Left renal pelvis (tissue), 4 donors: ENCODE measurements at places on chromosomes 11 and 22.

- DNase-seq, result no peak
These were observed 8.2 kb upstream of the PRR5 start for GRCh38 chr22:44693756-44694155.

GRCh38 chr22:46054091-46055073 is 77.4 kb upstream of the WNT7B start:
- no peak for DNase-seq

GRCh38 chr11:33268945-33269540 is 11.9 kb downstream of the HIPK3 start:
- no peak for DNase-seq

DNA sequence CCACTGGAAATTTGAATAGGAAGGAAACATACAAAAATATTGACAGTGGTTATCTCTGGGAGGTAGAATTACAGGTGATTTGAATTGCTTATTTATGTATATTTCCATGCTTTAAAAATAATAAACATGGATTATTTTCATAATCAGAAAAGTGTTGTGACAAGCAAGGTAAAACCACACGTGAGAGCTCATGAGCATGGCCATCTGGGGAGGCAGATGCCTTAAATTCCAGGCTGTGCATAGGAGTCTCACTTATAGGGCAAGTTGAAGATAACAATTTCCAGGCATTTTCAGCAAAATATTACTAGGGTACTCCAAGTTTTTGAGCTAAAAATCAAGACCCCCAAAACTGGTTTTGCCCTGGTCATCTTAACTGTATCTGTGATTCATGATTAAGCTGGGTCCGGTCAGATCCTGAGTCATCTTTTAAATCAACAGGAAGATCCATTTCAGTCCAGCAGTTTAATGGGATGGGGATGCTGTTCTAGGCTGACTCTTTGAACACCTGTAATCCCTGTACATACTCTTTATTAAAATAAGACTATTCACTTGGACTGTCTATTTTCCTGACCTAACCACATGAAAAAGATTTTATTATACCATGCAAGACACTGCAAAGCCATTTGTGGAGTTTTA is 115.8 kb upstream of the NARS2 start:
- DNase-seq, result no peak

DNA sequence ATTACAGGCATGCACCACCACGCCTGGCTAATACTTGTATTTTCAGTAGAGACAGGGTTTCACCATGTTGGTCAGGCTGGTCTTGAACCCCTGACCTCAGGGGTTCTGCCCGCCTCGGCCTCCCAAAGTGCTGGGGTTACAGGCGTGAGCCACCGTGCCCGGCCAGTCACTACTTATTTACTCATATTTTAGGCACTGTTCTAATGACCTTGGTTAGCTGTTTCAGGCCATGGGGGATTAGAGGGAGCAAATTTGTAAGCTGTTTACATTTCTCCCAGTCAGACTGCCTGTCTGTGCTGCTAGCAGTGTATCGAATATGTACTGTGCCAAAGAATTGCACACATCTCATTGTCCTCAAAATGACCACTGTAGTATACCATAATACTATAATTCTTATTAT is 32.7 kb upstream of the PACSIN2 start:
- no peak for DNase-seq

GRCh38 chr11:35127619-35128018 is 11.4 kb upstream of the CD44 start:
- DNase-seq, result no peak

DNA sequence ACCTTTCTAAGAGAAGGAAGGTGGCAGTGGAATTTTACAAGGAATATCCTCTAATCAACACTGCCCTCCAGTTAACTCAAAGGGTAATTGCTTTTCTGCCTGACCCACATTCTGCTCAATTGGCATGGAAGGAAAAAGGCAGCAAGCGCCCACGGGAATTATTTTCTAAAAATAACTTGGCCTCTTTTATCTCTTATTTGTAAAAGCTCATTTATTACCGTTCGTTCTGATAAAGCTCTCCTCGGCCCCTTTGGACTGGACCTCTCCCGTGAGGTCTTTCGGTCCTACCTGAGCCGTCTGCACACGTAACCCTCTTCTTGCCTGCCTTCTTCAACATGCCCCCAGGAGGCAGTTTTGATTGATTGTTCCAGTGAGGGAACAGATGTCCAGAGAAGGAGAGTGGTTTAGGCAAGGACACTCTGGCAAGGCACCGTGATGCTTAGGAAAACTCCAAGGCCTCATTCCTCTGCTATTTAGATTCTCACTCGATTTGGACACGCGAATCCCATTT is 53.2 kb upstream of the CRTAM start:
- DNase-seq, result no peak

DNA sequence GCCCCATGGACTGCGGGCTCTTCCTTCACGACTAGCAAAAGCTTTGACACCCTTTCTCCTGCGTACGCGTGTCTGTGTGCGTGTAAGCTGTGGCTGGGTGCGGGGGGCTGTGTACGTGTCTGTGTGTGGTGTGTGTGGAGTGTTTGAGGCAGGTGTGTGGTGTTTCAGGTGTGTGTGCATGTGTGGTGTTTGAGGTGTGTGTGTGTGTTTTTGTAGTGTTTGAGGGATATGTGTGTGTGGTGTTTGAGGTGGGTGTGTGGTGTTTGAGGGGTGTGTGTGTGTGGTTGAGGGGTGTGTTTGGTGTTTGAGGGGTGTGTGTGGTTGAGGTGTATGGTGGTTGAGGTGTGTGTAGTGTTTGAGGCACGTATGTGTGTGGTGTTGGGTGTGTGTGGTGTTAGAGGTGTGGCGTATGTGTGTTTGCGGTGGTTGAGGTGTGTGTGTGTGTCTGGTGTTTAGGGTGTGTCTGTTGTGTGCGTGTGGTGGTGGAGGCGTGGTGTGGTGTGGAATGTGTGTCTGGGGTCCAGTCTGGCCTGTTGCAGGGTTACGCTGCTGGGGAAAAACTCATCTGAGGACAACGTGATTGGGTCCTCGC is 687 bp upstream of the ARSA start:
- no peak for DNase-seq

DNA sequence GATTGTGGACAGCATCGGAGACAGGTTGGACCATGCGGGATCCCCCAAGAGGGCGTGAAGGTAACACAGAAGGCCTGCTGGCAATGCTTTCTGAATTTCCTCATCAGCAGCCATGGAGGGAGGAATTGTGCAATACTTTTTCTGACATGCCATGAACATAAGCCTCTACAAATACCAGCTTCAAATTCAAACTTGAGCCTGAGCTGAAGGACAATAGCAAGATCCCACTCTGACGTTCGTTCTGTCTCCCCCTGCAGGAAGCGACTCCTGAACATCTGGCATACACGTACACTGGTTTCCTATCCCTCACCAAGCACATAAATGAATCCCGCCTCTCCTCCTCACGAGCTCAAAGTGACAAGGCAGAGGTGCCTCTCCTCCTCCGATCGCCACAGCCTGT is 312.2 kb downstream of the BRD1 start:
- DNase-seq, result no peak

- no peak for DNase-seq
These were observed 39.0 kb downstream of the CSNK2A3 start for GRCh38 chr11:11313902-11314692.

DNA sequence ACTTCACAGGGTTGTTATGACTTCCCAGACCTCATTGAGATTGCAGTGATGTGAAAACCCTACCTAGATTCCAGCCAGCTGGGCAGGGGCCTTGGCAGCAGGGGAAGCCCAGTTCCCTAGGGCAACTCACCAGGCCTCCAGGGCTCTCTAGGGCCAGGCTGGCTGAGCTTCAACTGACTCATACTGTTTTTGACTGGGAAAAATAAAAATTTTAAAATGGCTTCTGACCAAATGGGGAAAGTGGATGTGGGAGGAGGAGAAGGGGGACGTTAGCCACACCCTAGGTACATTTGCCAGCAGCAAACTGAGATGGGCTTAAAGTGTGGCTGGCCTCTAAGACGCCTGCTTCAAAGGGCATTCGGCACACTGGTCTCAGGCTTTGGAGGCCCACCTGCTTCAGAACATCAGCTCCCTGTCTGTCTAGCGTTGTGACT is 39.0 kb downstream of the BMAL1 start:
- DNase-seq, result no peak

GRCh38 chr11:70532066-70532440 is 133.7 kb downstream of the CTTN start:
- DNase-seq, result no peak

- no peak for DNase-seq
These were observed 7.6 kb downstream of the NECTIN1 start for GRCh38 chr11:119721129-119722120.

GRCh38 chr11:84234011-84234410 is 947.8 kb upstream of the CCDC90B start:
- no peak for DNase-seq

- DNase-seq, result no peak
These were observed 16.2 kb downstream of the POU2F3 start for GRCh38 chr11:120256178-120256577.

- no peak for DNase-seq
These were observed 45.5 kb downstream of the ENDOD1 start for GRCh38 chr11:95135155-95135554.

DNA sequence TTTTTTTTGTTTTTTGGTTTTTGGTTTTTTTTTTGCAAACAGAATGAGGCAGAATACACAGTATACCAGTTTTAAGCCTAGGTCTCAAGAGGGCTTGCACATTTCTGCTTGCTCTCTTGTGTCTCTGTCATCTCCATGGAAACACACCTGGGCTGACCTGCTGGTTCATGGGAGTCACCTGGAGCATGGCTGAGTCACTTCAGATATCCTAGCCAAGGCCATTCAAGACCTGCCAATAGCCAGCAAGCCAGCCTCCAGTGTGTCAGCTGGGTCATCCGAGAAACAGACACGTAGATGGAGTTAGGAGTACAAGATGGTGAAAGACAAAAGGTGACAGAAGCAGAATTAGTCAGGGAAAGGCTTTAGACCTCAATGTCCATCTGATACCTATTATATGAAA is 124.2 kb upstream of the SEZ6L start:
- no peak for DNase-seq
